Liver (tissue), 10 donors: ENCODE measurements at places on chromosomes 7 and 10. TPM values are rescaled to one million over a fixed set of nuclear protein-coding genes. Genes with fewer than 3 reads are reported as not detected.

- no peak overlapping the region for H3K27ac ChIP-seq
- no peak overlapping the region for H3K4me3 ChIP-seq
- no peaks in the 10 kb centered on the region for H3K36me3 ChIP-seq
- H3K27me3 ChIP-seq = no peaks in the 10 kb centered on the region
- no peak for DNase-seq
These were observed 375.3 kb downstream of the DPP6 start for GRCh38 chr7:154427533-154427932.

- H3K4me3 ChIP-seq = peak within 1 kb of the TSS; percentile 95
- H3K27me3 ChIP-seq = no peaks in the 10 kb centered on the region
- DNase-seq = peak; percentile 98
- peak within 1 kb of the TSS; percentile 66 for H3K27ac ChIP-seq
- no peaks in the 10 kb centered on the region for H3K36me3 ChIP-seq
These were observed at the start of gene EDRF1 for GRCh38 chr10:125719173-125720001. EDRF1 (plus strand) TSS chr10:125719709; CDS start chr10:125719808, 99 bp downstream.

Gene RBP4
- total RNA-seq = 2,873 TPM

DNA sequence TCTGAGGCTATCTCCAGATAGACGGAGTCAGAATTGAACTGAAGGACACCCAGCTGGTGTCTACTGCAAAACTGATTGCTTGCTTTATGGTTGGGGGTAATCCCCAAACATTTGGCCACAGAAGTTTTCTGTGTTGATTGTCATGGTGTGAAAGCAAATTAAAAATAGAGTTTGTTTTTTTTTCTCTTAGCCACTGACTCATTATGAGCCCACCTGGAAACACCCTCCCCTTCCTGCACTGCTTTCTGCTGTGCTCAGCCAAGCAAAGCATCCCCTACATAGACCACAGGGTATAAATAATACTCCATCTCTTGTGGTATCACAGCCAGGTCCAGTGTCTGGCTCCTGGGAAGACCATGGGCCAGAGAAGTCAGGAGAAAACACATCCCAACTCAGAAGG, 6.5 kb upstream of the VWC2 start:
- H3K27me3 ChIP-seq = no peaks in the 10 kb centered on the region
- H3K27ac ChIP-seq = no peak overlapping the region
- no peak overlapping the region for H3K4me3 ChIP-seq
- H3K36me3 ChIP-seq = no peaks in the 10 kb centered on the region
- no peaks in the 10 kb centered on the region for H3K4me1 ChIP-seq

DNA sequence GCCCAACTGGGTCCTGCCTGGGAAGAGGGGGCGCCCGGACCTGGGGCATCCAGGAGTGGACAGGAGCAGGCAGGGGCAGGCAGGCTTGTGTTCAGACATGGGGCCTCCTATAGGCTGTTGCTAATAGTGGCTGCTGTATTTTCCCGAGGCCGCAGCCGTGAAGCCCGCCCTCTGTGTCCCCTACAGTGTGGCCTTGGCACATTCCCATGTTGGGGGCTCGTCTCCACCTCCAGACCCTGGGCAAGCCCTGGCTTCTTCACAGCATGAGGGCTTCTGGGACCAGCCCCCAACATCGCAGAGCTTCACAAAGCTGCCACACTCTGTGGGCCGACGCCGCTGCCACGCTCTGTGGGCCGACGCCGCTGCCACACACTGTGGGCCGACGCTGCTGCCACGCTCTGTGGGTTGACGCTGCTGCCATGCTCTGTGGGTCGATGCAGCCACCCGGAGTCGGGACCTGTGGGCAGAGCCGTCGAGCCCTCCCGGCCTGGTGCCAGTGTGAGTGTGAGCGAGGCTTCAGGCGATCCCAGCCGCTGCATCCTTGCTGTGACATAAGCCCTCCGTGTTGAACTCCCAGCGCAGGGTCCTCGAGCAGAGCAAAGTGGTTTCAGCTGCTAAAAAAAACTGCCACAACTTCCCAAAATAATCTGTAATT, 109.0 kb downstream of the INPP5A start:
- no peaks in the 10 kb centered on the region for H3K36me3 ChIP-seq
- H3K4me1 ChIP-seq = no peaks in the 10 kb centered on the region
- no peak for DNase-seq
- no peaks in the 10 kb centered on the region for H3K27me3 ChIP-seq
- no peak overlapping the region for H3K4me3 ChIP-seq

DNA sequence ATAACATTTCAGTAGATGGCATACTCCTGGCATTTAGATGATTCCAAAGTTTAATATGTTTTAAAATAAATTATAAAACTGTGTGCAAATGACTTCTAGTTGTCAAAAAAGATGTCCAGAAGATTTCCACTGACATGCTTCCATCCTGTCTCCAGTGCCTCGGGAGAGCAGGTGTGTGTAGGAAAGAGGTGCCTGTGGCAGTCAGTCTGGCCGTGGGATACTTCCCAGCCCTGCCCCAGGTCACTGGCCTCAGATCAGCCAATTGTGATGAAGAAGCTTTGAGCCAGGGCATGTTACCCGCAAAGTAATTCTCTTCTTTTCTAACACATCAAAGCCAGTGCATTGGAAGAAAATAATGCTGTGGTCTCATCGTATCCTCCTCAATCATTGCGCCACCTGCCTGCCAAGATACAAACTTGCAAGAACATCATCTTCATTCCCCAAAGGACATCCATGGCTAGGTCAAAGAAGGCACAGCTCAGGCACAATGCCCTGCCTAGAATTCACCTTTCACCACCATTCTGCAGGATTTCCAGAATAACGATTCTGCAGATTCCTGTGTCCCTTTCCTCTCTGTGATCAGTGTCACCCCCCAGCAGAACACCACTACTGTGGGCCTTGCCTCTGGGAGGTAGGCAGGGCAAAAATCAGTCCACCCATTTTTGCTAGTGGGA, 6.3 kb upstream of the KCNMA1 start:
- peaks cover 3% of the 10 kb centered on the region for H3K4me1 ChIP-seq
- H3K4me3 ChIP-seq = no peak overlapping the region
- no peak for DNase-seq
- H3K36me3 ChIP-seq = no peaks in the 10 kb centered on the region
- H3K27ac ChIP-seq = no peak overlapping the region

DNA sequence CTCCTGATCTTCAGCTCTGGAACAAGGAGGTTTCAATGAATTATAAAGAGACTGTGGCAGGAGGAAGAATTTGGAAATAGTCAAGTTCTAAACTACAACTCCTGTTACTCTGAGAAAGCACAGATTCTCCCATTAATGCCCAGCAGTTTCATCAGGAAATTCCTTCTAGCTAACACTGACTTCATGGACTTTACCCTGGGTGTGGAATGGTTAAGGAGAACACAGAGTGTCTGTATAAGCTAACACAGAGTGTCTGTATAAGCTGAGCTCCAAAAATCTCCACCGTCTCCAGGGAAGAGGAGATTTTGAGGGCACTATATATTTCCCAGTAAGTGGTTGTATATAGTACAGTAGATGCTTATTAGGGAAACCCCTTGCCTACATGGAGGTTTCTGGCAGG, 675.5 kb downstream of the XPNPEP1 start:
- no peaks in the 10 kb centered on the region for H3K4me1 ChIP-seq
- no peaks in the 10 kb centered on the region for H3K27me3 ChIP-seq
- no peak overlapping the region for H3K4me3 ChIP-seq
- DNase-seq = no peak
- H3K36me3 ChIP-seq = no peaks in the 10 kb centered on the region

Gene ICA1
- total RNA-seq = 3.5 TPM

DNA sequence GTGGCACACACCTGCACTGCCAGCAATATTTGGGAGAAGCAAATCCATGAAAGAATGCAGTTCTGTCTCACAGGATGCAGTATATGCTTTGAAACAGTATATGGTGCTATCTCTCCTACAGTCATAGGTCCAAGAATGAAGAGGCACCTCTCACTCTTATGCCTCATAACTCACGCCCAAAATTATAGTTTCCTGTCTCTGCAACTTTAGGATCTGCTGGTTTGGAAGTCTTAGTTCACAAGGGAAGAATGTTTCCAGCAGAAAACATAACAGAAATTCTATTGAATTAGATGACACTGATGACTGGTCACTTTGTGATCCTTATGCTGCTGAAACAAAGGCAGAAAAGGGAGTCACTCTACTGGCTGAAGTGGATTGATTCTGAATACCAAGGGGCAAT, 5.7 kb downstream of the C10orf67 start:
- no peaks in the 10 kb centered on the region for H3K36me3 ChIP-seq
- H3K4me1 ChIP-seq = peaks cover 10% of the 10 kb centered on the region
- H3K27ac ChIP-seq = no peak overlapping the region
- no peaks in the 10 kb centered on the region for H3K27me3 ChIP-seq
- H3K4me3 ChIP-seq = no peak overlapping the region

GRCh38 chr10:83765731-83766130, 373.6 kb upstream of the GHITM start:
- H3K4me3 ChIP-seq = no peak overlapping the region
- DNase-seq = no peak
- H3K27me3 ChIP-seq = no peaks in the 10 kb centered on the region
- H3K27ac ChIP-seq = no peak overlapping the region
- no peaks in the 10 kb centered on the region for H3K36me3 ChIP-seq

DNA sequence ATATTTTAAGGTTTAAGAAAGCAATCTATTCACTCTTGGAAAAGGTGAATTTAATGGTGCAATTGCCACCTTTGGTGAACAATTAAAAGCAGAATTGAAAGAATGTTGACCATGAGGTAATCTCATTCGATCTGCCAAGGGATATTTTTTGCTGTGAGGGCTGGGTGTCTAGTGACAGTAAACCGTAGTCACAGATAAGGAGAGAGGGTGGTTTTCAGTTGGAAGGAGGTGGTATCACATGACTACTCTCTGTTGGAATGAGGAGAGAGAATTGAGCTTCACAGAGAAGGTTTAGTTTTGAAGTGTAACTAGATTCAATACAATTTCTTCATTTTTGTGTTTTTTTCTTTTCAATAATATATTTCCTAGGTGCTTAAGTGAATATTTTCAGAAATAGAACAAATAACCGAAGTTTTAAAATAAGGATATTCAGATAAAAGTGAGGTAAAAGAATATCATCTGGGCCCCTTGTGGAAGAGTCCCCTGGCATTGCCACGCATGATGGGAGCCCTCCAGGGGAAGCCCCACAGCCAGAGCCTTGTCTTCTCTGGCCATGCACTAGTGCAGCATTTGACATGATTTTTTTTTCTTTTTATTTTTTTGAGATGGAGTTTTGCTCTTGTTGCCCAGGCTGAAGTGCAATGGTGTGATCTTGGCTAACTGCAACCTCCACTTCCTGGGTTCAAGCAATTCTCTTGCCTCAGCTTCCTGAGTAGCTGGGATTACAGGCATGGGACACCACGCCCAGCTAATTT, 73.4 kb downstream of the GPR141 start:
- no peak for DNase-seq
- no peak overlapping the region for H3K4me3 ChIP-seq
- no peaks in the 10 kb centered on the region for H3K27me3 ChIP-seq
- no peak overlapping the region for H3K27ac ChIP-seq

DNA sequence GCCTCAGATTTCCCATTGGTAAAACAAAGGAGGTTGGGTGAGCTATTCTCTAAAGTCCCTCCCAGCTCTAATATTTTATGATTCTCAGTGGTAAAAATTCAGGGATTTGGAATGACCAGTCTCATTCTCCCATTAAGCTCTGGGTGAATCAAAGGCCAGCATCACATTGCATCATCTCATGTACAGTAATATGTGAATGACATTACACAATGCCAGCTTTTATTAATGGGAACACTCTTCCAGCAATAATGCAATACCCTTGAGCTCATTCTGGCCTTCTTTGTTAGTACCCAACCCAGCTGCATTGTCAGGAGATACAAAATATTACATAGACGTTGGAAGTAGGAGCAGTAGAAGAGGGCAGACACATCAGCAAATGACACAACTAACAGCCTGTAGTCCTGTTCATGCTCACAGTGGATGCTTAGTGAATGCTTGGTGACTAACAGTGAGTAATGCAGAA, 100.0 kb upstream of the EGR2 start:
- H3K27me3 ChIP-seq = no peaks in the 10 kb centered on the region
- H3K4me1 ChIP-seq = no peaks in the 10 kb centered on the region
- no peaks in the 10 kb centered on the region for H3K36me3 ChIP-seq

Gene FAM131B
- total RNA-seq = 0.14 TPM

DNA sequence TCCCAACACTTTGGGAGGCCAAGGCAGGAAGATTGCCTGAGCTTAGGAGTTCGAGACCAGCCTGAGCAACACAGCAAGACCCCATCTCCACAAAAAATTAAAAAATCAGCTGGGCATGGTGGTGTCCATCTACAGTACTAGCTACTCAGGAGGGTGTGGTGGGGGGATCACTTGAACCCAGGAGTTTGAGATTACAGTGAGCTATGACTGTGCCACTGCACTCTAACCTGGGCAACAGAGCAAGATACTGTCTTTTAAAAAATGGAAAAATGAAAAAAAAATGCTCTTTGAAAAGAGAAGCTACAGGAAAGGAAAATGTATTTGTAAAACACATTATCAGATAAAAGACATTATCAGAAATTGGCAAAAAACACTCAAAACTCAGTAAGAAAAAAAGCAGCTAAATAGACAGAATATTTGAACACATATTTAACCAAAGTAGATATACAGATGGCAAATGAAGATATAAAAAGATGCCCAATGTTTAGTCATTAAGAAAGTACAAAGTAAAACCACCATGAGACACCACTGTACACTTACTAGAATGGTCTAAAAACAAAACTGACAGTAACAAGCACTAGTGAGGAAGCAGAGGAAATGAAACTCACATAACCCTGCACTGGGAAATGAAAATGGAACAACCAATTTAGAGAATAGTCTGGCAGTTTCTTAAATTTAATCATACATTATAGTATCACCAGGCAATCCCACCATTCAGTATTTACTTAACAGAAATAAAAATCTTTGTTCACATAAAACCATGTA, 40.5 kb downstream of the NRBF2 start:
- peaks cover 32% of the 10 kb centered on the region for H3K36me3 ChIP-seq
- no peaks in the 10 kb centered on the region for H3K27me3 ChIP-seq
- H3K4me1 ChIP-seq = peaks cover 20% of the 10 kb centered on the region
- H3K27ac ChIP-seq = no peak overlapping the region

- no peaks in the 10 kb centered on the region for H3K27me3 ChIP-seq
- DNase-seq = no peak
- no peak overlapping the region for H3K27ac ChIP-seq
- peaks cover 7% of the 10 kb centered on the region for H3K4me1 ChIP-seq
These were observed 111.8 kb downstream of the JAZF1 start for GRCh38 chr7:28068811-28069216.

DNA sequence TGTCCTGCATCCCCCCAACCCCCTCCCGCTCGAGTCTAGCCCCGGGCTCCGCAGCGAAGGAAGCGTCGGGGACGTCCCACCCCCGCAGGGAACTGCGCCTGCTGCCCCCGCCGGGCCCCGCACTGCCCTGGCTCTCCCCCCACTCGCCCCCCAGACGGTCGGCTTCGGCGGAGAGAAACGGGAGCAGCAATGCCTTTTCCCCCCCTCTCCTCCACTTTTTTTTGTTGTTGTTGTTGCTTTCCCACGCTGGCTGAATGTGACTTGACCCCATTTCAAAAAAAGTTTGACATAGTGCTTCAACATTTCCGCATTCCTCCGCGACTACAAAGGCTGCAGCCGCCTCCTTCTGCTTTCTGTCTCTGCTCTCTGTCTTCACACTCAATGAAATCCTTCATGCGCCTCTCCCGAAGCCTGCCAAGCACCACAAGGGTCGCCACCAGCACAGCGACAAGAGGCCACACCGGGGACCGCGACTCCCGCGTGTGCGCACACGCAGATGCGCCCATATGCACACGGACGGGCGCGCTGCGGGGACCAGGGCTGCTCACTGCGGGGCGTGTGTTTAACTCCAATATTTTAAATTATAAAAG, 1.0 kb downstream of the CDK6 start:
- no peaks in the 10 kb centered on the region for H3K27me3 ChIP-seq
- H3K27ac ChIP-seq = peak overlapping the region; percentile 70
- peak overlapping the region; percentile 88 for H3K4me3 ChIP-seq
- peak; percentile 54 for DNase-seq

Gene PRKAR2B
- 1.6 TPM for total RNA-seq
